ENCODE measurements at places on chromosomes 7 and 10.

GRCh38 chr10:100413173-100413572 is 49.6 kb upstream of the WNT8B start:
- DNase-seq: no peak

DNA sequence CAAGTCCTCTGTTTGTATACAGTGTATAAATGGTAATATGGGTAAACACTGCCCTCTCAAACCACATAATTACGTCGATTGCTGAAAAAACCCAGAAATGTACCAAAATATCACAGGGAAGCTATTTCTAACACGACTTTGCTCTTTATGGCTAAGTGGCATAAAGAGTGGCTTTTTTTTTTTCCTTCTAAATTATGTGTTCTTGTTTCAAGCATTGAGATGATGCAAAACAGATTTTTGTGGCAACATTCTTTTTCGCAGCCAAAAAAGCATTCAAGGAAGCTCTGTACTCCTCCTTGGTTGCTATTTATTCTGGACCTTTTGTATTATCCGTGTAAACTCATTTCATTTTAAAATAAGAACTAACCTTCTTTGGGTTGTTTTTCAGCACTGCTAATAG is 138.9 kb downstream of the VTI1A start:
- peak; percentile 39 for DNase-seq

DNA sequence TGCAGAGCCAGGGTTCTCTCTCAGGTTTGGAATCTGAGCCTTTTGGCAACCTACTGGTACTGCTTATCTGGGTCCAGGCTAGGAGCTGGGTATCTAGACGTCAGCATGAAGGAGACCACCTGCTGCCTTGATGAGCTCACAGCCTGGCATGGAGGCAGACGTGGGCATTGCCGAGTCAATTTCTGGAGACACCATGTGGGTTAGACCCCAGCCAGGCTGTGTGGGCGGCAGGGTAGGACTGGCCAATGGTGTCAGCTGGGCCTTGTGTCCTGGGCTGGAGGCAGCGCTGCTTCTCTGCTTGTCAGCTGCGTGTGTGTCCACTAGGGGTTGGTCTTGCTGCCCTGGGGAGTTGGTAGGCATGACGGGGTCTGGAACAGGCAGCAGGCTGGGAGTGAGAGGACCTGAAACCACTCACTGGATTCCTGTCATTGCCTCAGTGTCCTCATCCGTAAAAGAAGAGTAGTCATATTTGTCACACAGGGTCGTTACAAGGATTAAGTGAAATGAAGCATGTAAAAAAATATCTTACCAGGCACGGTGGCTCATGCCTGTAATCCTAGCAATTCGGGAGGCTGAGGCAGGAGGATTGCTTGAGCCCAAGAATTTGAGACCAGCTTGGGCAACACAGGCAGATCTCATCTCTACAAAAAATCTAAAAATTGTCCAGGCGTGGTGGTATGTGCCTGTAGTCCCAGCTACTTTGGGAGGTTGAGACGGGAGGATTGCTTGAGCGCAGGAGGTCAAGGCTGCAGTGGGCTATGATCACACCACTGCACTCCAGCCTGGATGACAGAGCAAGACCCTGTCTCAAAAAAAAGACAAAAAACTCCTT is 31.7 kb upstream of the ANKRD2 start:
- DNase-seq: no peak

GRCh38 chr10:48522011-48522765 is 82.7 kb downstream of the ARHGAP22 start:
- DNase-seq: no peak

Measured in H4 (cell line).